ENCODE measurements at places on chromosomes 7 and 10.

- no peak for DNase-seq
These were observed 214.0 kb upstream of the PRSS58 start for GRCh38 chr7:142471820-142472219.

DNA sequence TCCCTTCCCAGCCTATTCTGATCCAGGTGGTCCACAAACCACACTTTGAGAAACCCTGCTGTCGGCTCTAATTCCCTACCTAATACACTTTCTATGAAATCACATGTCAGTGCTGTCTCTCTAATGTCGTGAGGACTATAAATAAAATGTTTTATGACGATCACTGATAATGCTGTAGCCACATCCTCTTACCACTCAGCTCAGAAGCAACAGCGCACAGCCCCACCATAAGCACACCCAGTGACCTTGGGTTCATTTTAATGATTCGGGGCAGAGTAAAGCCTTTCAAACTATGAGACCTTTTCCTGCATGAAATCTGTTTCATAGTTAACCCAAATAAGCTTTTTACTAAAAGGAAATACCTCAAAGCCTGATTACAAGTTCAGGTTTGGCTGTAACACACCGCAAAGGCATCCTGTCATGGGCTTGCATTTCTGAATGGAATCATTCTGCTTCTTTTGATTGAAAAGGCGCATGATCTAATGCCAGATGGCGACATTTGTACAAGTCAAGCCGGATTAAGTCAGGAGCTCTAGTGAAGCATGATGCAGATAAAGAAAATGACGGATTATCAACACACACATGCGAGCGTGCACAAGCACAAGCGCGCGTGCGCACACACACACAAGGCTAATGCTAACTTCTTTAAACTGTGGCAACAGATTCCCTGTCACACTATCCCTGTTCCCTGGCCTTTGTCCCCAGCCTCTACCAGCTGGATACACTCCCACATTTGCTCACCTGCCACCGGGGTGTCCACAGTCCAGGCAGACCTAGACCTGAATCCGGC, 180.5 kb upstream of the PDE1C start:
- DNase-seq = no peak

- DNase-seq = no peak
These were observed 5.7 kb downstream of the CALML5 start for GRCh38 chr10:5493691-5494090.

GRCh38 chr10:80518143-80518806, 19.4 kb upstream of the SH2D4B start:
- DNase-seq = no peak
